Stimulated activated CD8-positive, alpha-beta memory T cell treated with anti-CD3 and anti-CD28 coated beads, Interleukin-7, amount 100 ng/mL, for 1 hour (primary cell): ENCODE measurements at places on chromosomes 4 and X.

DNA sequence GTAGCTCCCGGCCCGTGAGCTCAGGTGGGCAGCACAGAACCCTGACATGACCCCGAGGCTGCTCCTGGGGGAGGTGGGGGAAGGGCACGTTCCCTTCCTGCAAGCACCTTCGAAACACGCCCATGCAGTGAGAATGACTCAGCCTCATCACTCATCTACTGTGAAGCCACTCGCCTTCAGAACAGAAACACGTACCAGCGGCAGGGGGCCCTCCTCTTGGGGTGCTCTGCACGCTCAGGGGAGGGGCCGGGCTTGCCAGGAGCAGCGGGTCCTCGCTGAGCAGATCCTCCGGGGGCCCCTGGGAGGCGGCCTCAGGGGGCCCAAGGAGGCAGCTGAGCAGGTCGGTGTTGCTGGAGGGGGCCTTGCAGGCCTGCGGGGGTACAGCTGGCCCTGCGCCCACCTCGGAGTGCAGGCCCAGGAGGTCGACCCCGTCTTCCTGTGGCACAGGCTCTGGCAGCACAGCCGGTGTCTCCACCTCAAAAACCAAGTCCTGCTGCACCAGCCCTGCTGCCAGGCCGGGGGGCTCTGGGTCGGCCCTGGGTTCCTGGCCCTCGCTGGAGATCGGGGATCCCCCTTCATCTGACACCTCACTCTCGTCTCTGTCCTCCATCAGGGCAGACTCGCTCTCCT lies 40.9 kb upstream of the CPLX1 start:
- no peak for DNase-seq

GRCh38 chrX:22818061-22818460 lies 181.7 kb upstream of the DDX53 start:
- no peak for DNase-seq

DNA sequence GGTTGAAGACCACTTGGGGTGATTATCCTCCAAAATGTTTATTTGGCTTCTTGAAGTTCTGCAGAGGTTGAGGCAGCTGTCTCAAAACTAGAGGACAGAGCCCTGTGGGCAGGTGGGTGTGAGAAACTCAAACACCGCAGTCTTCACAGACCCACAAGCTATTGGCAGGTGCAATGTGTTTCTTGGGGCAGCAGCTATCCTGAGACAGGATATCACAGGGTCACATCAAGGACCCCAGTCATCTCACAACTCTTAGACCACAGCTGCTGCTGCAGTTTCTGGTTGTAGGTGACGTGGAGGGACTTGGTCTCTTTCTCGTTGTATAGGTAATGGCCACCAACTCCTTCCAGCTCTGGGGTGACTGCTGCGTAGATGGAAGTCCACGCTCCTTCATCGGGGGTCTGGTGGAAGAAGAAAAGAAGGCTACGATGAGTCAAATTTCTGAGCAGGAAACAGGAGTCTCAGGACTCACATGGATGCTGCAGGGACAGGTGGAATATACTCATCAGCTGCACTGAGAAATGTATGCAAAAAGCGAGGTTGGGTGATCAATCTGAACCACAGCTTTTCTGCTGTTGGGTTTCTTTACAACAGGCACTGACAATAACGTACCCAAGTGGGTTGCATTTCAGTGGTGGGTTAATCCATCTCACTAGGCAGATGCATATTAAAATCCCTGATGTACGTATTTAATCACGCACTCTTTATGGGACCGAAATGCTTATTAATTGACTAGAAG lies 279.8 kb downstream of the DHRSX start:
- no peak for DNase-seq

DNA sequence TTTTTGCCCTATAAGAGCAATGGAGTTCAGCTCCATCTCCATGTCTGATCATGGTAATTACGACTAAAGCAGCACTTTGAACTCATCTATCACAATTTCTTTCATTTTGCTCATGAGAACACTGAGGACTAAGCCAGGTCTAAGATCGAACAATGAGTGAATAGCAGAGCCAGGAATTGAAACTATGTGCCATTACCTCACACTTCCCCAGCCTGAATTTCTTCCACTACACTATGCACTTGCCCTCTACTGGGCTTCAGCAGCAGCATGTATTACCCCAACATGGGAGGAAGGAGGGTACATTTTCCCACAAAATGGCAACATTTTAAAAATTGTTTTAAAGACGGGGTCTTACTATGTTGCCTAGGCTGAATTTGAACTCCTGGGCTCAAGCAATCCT lies 274.7 kb upstream of the FGF13 start:
- DNase-seq, result no peak

DNA sequence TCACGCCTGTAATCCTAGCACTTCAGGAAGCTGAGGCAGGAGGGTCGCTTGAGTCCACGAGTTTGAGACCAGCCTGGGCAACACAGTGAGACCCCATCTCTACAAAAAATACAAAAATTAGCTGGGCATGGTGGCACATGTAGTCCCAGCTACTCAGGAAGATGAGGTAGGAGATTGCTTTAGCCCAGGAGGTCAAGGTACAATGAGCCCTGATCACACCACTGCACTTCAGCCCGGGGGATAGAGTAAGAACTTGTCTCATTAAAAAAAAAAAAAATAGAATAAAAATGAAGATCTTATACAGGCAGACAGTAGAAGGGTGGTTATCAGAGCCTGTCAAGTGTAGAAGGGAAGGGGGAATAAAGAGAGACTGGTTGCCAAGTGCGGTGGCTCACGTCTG lies 116.9 kb downstream of the PDS5A start:
- DNase-seq, result no peak

DNA sequence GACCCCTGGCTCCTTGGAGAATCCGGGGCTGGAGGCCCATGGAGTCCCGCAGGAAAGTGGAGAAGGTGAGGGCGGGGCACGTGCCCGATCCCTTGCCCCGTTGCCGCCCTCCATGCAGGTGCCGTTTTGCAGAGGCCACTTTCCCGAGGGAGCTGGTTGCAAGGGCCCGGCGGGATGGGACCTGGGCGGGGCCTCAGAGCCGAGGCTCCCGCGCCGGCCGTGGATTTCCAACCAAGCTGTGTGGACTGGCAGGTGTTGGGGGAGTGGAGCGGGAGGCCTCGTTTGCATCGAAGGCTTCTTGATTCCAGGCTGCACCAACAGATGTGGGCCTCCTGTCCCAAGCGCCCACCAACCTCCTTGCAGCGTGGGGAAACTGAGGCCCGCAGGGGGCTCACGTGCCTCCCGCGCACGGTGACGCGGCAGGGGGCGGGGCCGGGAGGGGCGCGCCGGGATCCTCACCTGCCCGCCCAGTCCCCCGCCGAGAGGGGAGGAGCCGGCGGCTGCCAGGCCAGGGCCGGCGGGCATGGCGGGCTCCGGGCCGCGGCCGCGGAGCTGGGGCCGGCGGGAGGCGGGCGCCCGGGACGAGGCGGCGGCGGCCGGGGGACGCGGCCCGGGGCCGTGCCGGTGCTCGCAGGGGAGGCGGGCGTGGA lies 24.9 kb downstream of the SH3BP2 start:
- DNase-seq, result no peak

DNA sequence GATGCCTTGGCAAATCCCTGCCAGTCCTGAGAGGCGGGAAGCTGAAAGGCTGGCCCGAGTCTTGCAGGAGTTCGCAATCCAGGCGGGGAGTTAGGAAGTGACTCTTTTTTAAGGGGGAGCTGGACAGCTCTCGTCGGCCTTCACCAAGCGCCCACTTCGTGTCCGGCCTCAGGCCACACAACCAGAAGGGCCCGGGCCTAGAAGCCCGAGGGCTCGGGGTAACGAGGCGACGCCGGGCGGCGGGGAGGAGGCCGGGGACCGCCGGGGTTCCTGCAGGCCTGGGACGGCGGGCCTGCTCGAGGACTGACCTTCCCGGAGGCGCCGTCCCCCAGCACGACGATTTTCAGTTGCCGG lies 395 bp downstream of the RAB28 start:
- no peak for DNase-seq

- no peak for DNase-seq
Observed at GRCh38 chrX:11768039-11768438, 10.0 kb downstream of the MSL3 start.
